ENCODE measurements at places on chromosomes 7 and 10.

DNA sequence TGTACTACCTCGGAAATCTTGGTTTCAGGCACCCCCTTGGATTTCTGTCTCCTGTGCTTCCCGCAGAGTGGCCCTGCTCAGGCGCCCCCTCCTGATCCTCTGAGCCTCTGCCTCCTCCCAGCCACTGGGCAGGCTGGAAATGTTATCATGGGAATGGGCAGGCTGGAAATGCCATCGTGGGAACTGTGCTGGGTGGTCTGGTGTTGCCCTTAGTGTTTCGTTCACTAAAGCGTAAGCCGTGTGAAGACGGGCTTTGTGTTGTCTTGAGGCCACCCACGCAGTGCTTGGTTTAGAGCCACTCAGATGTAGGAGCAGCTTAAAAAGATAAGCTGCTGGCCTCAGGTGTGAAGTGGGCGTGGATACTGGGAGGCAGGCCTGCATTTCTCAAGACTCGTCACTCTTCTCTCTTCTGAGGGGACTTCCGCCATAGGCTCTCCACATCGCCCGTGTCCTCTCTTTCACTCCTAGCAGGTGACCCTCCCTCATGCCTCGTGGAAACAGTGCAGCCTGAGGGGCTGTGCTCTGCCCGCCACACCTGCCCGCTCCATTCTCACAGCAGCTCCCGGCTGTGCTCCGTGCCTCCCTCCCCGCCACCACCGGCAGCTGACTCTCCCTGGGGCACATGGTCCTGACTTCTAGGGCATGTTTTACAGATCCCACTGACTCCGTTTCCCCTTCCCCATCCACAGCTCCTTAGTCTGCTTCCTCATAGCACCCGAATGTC lies 28.5 kb downstream of the PPP2R2D start:
- no peak for DNase-seq

- no peak for DNase-seq
These were observed 97.4 kb downstream of the CPED1 start for GRCh38 chr7:121085922-121086321.

- no peak for DNase-seq
These were observed 9.0 kb downstream of the SLC16A12 start for GRCh38 chr10:89526358-89526757.

GRCh38 chr10:58781873-58782488 lies 269.3 kb downstream of the BICC1 start:
- DNase-seq: no peak

- no peak for DNase-seq
These were observed 25.0 kb downstream of the VTI1A start for GRCh38 chr10:112471878-112472487.

GRCh38 chr10:30811276-30812017 lies 181.9 kb upstream of the LYZL2 start:
- DNase-seq: no peak

GRCh38 chr10:99981581-99982199 lies 28.1 kb downstream of the DNMBP start:
- no peak for DNase-seq

GRCh38 chr10:94213001-94213530 lies 149.7 kb downstream of the NOC3L start:
- DNase-seq: no peak

DNA sequence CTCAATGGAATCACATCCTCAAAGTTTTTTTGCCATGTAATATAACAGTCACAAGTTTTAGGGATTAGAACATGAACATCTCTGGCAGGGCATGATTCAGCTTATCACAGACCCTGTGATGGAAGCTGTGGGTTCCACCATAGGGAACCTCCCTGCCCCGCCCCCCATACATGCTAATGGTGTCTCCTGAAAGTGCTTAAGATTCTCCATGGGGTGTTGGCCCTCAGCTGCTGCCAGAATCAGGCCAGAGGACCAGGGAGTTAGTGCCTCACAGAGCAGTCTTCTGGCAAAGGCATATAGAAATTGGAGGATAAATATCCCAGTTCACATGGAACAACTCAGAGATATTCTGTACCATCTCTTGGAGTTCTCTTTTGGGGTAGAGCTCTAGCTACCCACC lies 119.4 kb downstream of the RAB11FIP2 start:
- DNase-seq: no peak

GRCh38 chr7:28277958-28278357 lies 97.4 kb upstream of the JAZF1 start:
- no peak for DNase-seq

DNA sequence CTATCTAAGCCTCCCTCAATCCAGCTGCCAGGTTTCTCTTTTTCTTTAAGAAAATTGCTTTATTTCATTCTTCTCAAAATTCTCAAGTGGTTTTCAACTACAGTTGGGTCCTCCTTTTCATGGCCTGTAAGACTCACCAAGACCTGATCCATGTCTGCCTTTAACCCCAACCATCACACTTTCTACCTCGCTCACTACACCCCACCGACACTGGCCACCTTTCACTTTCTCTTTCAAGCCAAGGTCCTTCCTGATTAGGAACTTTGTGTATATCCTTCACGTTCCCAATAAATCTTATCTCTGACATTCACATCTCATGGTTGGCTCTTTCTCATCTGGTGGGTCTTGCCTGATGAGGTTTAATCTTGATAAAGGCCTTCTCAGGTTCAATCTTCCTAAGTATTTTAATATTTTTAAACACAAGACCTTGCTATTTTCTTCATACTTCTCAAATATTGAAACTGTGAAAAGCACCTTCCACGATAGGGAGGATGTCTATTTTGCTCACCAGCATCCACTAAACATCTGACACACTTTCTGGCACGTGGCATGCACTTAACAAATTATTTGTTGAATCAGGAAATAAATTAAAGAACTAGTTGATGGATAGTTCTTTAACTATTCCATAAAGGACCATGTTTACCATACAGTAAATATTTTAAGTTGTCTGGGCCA lies 624.8 kb downstream of the GRID1 start:
- DNase-seq: no peak

DNA sequence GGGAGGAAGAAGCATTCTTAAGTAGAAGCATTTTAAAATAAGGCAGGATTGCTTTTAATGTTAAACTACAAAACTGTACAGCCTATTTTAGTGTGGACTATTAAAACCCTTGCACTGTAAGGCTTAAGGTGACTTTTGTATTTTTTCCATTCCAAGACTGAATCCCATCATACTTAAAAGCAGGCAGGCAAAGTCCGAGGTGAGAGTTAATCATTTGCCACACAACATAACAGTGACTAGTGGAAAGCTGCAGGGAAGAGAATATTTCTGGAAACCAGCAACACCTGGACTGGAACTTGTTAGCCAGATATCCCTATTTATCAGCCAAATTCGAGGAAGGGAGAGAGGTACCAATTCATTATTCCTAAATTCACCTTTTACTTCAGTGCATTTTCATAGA lies 3.5 kb downstream of the PRR15 start:
- no peak for DNase-seq

GRCh38 chr10:93160140-93160539 lies 86.4 kb downstream of the CYP26A1 start:
- no peak for DNase-seq

- DNase-seq: no peak
These were observed 16.9 kb downstream of the TSPAN14 start for GRCh38 chr10:80471001-80471400.

GRCh38 chr7:22574754-22575520 lies 74.9 kb upstream of the STEAP1B start:
- DNase-seq: no peak

DNA sequence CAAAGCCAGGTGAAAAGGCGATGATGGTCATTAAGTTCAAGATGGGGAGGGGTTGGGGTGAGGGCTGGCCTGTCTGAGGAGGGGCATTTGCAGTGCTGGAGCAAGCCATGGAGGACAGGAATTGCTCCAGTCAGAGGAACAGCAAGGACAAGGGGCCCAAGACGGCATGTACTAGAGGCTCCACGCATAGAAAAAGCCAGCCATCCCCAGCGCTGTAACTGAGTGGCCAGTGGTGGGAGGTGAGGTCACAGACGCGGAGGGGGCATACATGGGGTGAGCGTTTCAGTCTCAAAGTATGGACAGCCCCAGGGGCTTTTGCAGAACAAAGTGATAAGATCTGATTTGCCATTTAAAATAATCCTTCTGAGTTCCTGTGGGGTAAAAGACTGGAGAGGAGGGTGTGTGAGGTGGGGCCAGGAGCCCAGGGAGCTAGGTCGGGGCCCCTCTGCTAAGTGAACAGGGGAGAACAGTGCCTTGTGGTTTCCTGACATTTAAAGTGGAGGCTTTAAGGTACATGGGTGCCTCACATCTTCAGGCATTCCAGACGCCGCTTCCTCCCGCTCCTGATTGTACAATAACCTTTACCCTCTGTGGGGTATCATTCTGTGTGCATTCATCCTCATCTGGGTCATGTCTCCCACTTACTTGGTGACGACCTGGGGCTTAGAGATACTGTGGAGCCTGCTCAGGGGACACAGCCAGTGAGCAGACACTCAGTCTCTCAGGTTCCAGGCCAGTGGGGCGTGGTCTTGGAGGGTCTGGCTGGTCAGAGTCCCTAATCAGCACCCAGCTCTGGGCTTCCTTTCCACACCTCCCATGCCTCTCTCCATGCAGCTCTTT lies 105.6 kb upstream of the GPR26 start:
- DNase-seq: no peak

GRCh38 chr7:36966039-36966438 lies 241.7 kb upstream of the AOAH start:
- no peak for DNase-seq

GRCh38 chr10:78312197-78313047 lies 278.8 kb downstream of the RPS24 start:
- no peak for DNase-seq

- DNase-seq: no peak
These were observed at the start of gene ENTPD1 for GRCh38 chr10:95756041-95756761. Gene ENTPD1, plus strand, starts transcription at chr10:95756163. Its CDS starts 77 bp downstream, at chr10:95756240.

- DNase-seq: no peak
These were observed 34.5 kb downstream of the CRHR2 start for GRCh38 chr7:30647589-30648364.

DNA sequence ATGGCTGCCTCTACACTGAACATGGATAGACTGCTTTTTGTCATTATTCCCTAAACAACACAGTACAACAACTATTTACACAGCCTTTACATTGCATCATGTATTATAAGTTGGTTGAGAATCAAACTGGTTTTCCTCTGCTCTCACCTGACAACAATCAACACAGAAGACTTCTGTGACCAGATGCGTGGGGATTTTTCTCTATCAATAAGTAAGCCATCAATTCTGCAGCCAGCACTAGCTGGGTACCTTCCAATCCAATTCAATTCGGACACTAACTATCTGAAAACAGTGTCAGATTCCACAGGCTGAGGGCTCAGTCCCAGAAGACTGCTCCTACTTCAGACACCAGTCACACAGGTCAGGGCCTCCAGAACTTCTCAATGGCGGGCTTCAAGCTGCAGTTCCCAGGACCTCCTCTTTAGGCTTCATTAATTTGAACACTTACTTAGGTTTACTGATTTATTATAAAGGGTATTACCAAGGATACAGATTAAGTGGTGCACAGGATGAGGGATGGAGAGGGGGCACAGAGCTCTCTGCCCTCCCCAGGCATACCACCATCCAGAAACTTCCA lies 36.4 kb upstream of the ASL start:
- DNase-seq: no peak

- no peak for DNase-seq
These were observed at the start of gene MBL2 for GRCh38 chr10:52772623-52773022. Gene MBL2, minus strand, starts transcription at chr10:52772784. Its CDS starts 1,149 bp downstream, at chr10:52771635.

DNA sequence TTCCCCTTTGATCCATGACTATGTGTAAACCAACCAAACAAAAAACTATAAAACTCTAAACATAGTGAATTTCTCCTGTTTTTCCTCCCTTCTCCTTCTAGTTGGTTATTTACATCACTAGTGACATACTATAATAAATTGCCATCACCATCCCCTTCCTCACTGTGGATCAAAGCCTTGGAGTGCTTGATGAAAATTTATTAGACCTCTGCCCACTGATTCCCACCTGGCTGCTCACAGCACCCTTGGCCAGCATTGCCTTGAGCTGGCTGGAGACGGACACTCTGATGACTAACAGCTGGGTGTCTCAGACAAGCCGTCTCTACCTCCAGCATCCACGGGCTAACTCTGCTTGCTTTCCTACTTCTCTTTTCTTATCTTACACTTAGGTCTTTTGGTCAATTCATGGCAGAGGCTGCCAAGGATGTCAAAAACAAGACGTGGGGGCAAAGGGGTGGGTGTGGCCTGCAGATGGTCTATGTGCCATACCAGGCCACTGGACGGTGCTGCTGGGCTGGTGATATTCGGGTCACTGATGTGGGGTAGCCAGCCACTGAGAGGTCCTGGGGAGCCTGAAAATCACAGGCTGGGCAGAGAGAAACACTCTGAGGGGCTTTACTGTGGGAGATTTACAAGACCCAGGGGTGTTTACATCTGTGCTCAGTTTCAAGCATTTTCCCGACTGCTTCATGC lies 207.8 kb downstream of the TAX1BP1 start:
- DNase-seq: no peak

DNA sequence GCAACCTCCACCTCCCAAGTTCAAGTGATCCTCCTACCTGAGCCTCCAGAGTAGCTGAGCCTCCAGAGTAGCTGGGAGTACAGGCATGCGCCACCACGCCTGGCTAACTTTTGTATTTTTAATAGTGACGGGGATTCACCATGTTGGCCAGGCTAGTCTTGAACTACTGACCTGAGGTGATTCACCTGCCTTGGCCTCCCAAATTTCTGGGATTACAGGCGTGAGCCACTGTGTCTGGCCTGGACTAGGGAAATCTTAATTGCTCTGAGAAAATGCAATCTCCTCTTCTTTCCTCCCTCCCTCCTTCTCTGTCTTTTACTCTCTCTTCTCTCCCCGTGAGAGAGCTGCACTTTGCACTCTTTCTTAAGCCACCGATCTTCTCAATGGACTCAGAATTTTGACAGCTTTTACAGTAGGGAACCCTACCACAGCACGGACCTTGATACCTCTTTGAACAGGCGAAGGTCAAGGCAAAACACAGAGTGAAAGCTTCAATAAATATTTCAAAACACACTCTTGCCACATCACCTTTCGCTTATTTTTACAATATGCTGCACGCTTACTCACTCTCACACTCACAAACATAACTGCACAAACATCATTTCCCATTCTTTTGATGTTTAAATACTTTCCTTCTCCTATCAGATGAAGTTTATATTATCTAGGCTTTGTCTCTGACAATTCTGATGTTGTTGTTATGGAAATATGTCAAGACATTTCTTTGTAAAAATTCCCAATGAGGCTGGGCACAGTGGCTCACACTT lies 173.4 kb upstream of the NRP1 start:
- DNase-seq: no peak

- no peak for DNase-seq
These were observed 74.2 kb downstream of the KLF6 start for GRCh38 chr10:3710764-3711163.

DNA sequence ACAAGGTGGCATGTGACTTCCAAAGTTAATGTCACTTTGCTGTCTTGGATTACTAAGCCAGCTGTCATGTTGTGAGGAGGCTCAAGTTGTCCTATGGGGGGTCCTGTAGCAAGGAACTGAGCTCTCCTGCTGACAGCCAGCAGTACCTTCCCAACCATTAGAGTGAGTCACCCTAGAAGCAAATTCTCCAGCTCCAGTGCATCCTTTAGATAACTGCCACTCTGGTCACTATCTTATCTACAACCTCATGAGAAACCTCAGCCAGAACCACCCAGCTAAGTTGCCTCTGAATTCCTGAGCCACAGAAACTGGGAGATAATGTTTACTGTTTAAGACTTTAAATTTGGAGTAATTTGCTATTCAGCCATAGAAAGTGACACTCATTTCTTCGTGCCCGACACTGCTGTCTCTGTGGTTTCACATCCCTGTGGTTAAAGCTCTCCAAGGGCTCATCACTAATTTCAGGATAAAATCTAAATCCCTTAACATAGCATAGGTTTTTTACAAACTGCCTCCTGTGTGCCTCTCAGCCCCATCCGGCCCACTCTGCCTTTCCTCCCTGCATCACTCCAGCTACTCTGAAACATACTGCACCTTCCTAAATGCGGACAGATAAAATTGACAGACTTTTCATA lies 83.5 kb downstream of the PRR15 start:
- DNase-seq: no peak

Measured in stimulated activated CD8-positive, alpha-beta memory T cell treated with anti-CD3 and anti-CD28 coated beads, Interleukin-2, amount 100 ng/mL, for 48 hours (primary cell).